ENCODE measurements at places on chromosomes 1 and 21.

DNA sequence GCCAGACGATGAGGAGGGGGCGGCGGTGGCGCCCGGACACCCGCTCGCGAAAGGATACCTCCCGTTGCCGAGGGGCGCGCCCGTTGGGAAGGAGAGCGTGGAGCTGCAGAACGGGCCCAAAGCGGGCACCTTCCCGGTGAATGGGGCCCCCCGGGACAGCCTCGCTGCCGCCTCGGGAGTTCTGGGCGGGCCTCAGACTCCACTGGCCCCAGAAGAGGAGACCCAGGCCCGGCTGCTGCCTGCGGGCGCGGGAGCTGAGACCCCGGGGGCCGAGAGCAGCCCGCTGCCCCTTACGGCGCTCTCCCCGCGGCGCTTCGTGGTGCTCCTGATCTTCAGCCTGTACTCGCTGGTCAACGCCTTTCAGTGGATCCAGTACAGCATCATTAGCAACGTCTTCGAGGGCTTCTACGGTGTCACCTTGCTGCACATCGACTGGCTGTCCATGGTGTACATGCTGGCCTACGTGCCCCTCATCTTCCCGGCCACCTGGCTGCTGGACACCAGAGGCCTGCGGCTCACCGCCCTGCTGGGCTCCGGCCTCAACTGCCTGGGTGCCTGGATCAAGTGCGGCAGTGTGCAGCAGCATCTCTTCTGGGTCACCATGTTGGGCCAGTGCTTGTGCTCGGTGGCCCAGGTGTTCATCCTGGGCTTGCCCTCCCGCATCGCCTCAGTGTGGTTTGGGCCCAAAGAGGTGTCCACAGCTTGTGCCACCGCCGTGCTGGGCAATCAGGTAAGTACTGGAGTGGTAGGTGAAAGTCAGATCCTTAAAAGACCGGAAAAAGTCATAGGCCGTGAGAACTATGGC, 588 bp downstream of the FLVCR1 start:
- no peak for DNase-seq

DNA sequence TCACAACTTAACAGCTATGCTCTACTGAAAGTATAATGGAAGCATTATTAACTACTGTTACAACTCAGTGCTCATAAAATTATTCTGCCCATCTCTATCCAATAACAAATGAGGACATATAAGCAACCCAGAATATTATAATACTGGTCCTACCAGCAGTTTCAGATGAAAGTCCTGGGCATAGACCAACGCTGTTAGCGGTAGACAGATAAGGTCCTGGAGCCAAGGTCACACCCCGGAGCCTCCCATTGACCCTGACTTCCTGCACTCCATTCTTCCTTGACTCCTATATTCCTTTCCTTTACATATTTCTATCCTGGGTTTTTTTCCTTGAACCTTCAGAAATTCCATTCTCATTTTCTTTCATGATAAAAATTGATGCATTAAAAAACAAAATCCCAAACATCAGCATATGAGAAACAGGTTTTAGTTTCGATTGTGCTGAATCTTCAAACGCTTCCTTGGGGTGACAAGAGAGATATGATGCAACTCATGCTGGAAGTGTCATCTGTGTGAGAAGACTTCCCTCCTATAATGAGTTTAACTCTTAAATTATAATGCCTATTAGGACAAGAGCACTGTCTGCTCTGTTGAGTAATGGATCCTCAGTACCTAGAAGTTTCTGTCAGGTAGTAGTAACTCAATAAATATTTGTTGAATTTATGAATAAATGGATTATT, 831.1 kb downstream of the LRRIQ3 start:
- DNase-seq = no peak

DNA sequence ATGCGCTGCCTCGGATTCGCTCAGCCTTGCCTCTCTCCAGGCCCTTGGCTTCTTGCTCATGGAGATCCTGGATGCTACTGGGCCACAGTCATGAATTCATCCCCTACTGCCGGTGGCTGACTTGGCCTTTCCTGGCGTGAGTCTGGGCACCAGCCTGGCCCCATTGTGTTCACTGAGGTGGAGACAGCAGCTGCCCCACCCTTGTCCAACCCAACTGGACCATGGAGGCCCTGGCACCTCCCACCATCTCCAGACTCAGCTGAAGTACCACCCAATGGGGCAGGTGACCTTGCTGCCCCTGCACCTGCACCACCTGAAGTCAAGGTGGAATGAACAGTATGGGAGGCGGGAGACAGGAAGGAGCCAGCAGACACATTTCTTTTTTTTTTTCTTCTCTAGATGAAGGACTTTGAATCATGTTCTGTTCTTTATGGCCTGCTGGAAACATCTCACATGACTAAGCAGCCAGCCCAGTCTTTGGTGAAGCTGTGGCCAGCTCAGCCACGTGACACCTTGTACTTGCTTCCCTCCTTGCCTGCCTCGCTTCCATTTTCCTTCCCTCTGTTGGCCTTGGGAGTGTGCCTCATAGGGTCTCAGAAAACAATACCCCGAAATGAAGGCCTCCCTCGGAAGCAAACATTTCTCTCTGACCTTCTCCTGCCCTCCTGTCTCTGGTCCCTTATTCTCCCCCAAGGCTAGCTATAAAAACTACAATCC, 3.8 kb upstream of the SLC30A2 start:
- DNase-seq = no peak

GRCh38 chr1:44786841-44787426, 1.0 kb downstream of the BEST4 start:
- DNase-seq = no peak

DNA sequence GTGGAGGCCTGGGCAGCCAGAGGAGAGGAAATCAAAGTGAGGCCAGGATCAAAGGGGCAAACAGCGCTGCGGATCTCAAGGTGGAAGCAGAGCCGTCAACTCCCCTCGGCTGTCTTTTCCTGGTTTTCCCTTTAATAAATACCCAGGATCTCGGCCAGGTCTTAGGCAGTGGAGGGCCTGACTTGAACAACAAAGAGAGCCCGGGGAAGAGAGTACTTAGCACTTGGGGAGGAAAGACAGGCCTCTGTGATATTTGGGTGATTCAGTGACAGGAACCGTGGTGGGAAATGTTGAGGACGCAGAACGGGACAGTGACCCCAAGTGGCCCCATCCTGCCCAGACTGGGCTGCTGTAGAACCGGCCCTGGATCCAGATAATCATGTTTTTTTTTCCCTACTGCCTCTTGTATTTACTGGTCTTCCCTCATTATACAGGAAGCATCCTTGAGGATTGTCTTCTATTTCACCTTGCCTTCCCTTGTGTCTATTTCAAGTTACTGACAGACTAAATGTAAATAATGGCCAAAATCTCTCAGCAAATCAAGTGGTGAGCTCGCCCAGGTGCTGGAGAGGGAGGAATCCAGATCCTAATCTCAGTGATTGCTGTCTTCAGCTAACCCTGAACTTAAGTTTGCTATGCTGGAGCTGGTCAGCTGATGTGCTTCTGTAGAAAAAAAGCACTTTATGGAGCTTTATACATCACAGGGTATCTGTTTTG, 2.8 kb upstream of the MIXL1 start:
- no peak for DNase-seq

- DNase-seq = no peak
Measured at GRCh38 chr1:206951318-206952100, 5.2 kb upstream of the PIGR start.

DNA sequence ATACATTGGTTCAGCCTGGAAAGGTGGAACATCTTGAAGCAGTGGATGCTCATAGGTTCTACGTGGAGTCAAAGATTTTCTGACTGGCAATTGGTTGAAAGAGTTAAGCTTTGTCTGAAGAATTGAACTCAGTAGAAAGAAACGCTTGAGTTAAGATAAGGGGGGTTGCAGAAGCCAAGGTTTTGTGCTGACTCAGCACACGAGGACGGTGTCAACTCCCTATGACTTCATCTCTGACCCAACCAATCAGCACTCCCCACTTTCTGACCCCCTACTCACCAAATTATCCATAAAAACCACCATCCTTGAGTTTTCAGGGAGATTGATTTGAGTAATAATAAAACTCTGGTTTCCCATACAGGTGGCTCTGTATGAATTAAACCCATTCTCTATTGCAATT, 2.5 kb upstream of the PINK1 start:
- no peak for DNase-seq

DNA sequence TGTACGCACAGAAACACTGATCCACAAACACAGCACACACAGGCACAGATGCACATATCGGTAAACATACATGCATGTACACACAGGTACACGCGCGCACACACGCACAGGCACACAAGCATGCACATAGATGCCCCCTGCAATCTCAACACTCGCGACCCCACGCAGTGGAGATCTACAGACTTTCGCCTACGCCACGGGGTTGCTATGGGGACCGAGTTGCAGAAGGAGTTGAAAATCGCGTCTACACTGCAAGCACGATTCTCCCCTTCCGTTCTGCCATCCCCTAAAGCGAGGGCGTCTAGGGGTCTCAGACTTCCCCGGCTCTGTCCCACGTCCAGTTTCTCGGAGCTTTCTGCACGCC, 826 bp downstream of the TRIM17 start:
- DNase-seq = no peak

DNA sequence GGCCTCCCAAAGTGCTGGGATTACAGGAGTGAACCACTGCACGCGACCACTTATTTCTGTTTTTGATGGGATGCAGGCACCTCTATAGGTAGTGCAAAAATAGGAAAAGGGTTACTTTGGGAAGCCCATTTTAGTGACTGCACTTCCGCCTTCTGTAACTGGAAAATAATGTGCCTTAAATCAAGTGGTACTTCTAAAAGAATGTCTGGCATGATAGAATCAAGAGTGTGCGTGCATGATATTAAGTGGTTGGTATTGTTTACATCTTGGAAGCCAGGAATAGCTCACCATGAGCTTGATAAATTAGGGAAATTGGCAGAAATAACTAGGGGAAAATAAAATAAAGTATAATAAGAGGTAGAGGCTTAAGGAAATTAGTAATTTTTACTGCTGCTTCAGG, 1067.0 kb downstream of the ADGRL2 start:
- no peak for DNase-seq

DNA sequence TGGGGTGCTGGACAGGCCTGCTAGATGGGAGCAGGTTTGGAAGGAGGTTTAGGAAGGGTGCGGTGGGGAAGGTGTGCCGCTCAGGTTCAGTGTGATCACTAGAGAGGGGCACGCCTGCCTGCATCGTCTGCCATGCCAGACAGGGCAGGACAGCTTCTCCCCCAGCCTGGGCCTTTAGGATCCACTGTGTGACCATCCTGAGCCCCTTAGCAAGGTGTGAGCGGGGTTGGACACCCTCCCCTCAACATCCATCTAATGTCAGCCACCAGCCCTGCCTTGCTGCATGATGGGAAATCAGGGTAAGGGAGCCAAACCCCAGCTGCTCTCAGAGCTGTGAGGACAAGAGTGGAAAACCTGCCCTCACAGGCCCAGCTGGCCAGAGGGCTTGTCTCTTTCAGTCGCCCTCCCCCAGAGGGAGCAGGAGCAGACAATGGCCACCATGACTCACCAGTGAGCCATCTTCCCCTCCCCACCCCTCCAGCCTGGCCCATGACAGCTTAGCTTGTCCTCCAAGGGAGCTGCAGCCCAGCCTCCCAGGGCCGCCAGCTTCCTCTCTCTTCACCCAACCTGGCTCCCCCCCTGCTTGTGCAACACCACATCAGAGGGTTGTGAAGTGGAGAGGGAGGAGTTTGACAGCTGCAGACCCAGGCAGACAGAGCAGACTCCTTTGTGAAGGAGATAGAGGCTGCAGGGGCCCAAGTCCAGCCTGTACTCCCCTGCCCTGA, 37.0 kb downstream of the NUAK2 start:
- DNase-seq = peak; percentile 41

DNA sequence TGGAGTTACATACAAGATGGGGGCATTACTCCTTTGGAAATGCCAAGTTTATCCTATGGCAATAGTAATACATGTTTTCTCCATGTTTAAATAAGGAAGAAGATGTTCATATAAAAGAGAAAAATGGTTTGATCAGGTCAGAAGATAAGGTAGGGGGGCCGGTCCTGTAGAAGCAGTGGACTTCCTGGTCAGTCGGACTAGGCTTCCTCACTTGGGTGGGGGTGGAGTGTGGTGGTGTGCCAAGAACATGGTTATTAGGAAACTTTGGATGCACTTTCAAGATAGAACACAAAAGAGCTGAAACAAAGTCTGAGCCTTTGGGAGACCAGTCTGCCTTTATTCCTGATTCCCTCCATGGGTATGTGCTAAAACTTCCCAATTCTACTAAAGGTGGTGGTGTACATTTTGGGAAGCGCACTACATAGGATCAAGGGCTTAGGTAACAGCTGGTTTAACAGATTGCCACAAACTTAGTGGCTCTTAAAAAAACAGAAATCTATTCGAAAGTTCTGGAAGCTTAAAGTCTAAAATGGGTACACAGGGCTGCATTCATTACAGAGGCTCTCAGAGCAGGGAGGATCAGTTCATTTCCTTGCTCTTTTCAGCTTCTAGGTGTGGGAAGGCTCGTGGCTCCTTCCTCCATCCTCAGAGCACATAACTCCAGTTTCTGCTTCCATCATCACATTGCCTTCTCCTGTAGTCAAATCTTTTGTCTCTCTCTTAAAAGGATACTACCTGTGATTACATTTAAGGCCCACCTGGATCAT, 64.6 kb downstream of the KDM1A start:
- DNase-seq = no peak
